ENCODE measurements at places on chromosomes 5 and 9.

DNA sequence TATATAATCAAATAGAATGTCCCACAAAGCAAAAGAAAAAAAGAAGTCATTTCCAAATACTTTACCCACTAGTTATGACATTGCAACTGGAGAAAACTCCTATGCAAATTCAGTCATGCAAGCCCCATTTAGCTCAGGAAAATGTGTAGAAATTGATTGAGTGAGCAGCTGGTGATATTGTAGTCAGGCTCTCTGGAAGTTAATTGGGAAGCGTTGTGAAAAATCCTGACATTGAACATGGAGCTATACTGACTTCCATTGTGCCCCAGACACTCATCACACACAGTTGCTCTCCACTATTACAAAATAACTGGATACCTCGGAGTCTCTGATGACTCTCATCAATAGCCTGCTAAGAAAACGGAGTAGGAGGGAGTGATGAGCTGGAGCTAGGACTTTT, 49.0 kb downstream of the TUSC1 start:
- no peak for DNase-seq

GRCh38 chr5:135294793-135295192, 104.2 kb downstream of the MACROH2A1 start:
- no peak for DNase-seq

DNA sequence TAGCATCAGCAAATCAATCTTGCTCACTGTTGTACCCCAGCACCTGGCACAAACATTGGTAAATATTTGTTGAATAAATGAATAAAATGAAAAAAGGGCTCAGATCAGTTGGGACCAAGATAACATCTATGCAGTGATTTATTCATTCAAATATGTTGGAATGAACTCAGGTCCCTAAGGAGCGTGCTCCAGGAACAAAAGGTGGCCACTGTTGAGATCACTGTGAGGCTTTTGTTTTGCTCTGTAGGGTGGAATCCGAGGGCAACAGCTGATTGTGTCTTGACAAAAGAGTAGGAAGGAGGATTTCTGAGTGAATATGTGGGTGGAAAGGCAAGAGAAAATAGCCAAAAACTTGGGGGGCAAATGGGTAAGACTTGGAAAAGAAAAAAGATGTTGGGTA, 89.7 kb downstream of the PPP2R2B start:
- DNase-seq = no peak

GRCh38 chr5:178355671-178356070, 123.1 kb upstream of the PHYKPL start:
- DNase-seq = no peak

DNA sequence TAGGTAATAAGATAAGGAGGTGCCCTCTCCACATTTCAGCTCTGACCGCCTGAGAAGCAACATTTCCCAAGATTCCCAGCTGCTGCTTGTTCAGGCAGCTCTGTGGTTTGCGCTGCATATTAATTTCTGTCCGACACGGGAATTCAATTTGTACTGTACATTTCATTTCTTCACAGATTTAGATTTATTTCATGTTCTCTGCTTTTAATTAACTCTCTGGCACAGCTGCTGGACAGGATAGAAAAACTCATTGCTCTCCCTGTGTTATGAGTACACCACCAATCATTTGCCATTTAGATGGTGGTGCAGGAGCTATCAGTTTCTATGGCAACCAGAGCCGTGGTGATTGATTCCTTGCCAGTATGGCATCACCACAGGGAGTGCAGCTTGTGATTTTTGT, 558.5 kb downstream of the DMRTA1 start:
- no peak for DNase-seq

- no peak for DNase-seq
Measured at GRCh38 chr5:91495699-91496098, 112.6 kb upstream of the ARRDC3 start.

DNA sequence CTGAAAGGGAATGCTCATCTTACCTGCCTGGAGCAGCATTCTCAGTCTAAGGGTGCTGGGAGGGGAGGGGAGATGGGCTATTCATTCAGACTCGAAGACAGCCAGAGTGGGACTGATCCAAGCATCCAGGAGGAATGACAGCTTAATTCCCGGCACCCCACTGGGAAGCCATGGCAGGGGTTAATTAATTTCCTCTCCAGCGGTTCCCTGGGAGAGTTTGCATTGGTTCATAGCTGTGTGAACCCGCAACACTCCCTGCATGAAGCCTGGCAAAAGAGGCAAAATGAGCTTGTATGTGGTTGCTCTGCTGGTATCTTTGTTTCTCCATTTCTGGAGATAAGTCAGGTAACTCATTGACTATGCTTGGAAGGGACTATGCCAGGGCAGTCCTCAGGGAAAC, 401.0 kb upstream of the SLC24A2 start:
- DNase-seq = no peak
